Stimulated activated naive CD4-positive, alpha-beta T cell treated with Interleukin-2 at 50 U/mL for 16 hours (primary cell): ENCODE measurements at places on chromosomes 16 and 17.

DNA sequence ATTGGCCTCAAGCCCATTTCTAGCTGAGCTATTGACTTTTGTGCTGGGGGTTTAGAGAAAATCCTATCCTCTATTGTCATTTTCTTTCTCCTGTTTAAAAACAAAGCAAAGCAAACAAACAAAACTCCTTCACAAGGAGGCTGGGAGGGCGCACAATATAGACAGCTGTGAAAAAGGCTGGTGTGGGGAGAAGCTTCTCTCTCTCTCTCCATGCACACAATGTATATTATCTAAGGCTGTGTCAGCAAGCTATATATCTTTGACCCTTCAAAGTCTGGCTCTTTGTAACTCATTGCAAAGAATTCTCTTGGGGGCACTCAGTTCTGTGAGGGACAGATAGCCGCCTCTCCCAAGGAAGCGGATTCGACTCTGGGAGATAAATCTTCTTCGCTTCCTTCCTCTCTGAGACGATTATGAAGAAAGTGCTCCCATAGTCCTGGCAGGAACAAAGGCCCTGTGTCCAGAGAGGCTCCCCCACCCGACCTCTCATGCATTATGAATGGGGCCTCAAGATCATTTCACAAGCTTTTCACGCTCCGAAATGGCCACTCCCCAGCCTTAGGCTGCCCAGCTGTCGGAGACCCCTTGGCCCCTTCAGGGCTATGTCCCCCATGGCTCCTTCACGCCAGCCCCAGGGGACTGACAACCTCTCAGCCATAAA lies 33.2 kb upstream of the MEAK7 start:
- DNase-seq, result no peak

GRCh38 chr17:79152636-79153035 lies 78.0 kb downstream of the ENGASE start:
- no peak for DNase-seq

- no peak for DNase-seq
Observed at GRCh38 chr17:7476494-7476893, 2.9 kb downstream of the ZBTB4 start.

DNA sequence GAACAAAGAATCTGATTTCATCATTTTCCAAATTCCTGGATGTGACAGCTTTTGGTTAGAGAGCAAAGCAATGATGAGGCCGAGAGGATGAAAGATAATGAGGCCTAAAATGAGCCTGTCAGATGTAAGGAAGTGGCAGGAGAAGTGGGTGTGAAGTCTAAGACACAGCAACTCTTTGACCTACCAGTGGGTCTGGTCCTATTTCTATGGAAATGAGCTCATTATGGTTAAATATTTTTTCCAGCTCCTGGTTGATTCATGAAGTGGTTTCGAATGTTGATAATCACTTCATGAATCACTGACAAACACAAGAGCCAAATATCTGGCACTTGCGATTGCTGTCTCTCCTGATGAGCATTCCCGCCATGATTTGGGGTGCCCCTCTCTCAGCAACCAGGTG lies 273.3 kb upstream of the CDH5 start:
- no peak for DNase-seq

- no peak for DNase-seq
Observed at GRCh38 chr16:11755022-11755760, 12.5 kb upstream of the TXNDC11 start.
